ENCODE measurements at places on chromosomes 3 and 15. TPM values are rescaled to one million over a fixed set of nuclear protein-coding genes. Genes with fewer than 3 reads are reported as not detected.

DNA sequence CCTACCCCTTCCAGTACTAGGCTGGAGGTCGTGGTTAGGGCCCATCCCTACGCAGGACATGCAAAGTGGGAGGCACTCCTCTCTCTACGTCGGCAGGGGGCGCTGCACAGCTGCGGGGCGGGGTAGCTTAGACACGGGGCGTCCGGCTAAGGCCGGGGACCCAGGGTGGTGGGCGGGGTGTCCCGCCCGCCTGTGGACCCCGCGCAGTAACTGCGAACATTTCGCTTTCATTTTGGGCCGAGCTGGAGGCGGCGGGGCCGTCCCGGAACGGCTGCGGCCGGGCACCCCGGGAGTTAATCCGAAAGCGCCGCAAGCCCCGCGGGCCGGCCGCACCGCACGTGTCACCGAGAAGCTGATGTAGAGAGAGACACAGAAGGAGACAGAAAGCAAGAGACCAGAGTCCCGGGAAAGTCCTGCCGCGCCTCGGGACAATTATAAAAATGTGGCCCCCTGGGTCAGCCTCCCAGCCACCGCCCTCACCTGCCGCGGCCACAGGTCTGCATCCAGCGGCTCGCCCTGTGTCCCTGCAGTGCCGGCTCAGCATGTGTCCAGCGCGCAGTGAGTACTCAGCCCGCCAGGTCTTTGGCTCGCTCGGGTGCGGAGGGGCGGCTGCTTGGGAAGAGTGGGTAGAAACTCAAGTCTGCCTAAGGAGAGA lies at the start of gene IL12A:
TSS of gene IL12A (plus strand) at position 219 of the 655 bp plus-strand sequence.
- DNase-seq, result peak; percentile 80
- no peaks in the 10 kb centered on the region for H3K36me3 ChIP-seq
- H3K27ac ChIP-seq, result no peak within 1 kb of the TSS
- peaks cover 5% of the 10 kb centered on the region for H3K4me1 ChIP-seq

DNA sequence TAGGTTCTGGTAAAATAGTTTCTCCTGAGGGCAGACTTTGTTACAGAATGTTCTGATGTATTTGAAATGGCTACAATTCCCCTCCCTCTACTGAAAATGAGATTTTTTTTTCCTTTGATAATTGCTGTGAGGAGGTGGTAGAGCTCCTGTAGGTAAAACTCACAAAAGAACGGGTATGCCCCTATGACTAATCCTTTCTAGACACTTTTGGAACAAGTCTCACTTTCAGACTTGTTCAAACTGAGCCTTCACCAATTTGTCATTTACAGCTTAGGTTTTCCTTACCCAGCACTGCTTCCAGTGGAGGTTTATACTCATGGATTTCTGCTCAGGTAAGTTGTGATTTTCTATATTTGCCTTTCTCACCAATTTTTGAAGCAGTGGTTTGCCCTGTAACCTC lies 115.6 kb downstream of the NLGN1 start:
- no peaks in the 10 kb centered on the region for H3K4me1 ChIP-seq
- H3K4me3 ChIP-seq, result no peak overlapping the region
- no peaks in the 10 kb centered on the region for H3K36me3 ChIP-seq
- no peak overlapping the region for H3K27ac ChIP-seq
- no peaks in the 10 kb centered on the region for H3K27me3 ChIP-seq

RLBP1 gene
- total RNA-seq, result not detected

MAGI1 gene
- 4.5 TPM for total RNA-seq

GRCh38 chr3:190070622-190071347 lies 49.9 kb downstream of the P3H2 start:
- no peak for DNase-seq
- no peak overlapping the region for H3K4me3 ChIP-seq
- no peaks in the 10 kb centered on the region for H3K36me3 ChIP-seq
- no peaks in the 10 kb centered on the region for H3K4me1 ChIP-seq

- no peak overlapping the region for H3K27ac ChIP-seq
- no peaks in the 10 kb centered on the region for H3K27me3 ChIP-seq
- H3K36me3 ChIP-seq, result no peaks in the 10 kb centered on the region
- H3K4me3 ChIP-seq, result no peak overlapping the region
- H3K4me1 ChIP-seq, result peaks cover 18% of the 10 kb centered on the region
Measured at GRCh38 chr3:125602752-125603649, 7.7 kb upstream of the OSBPL11 start.

ITPKA gene
- total RNA-seq, result 0.23 TPM

- no peak for DNase-seq
- H3K36me3 ChIP-seq, result no peaks in the 10 kb centered on the region
- H3K4me3 ChIP-seq, result peak overlapping the region; percentile 83
- H3K27ac ChIP-seq, result peak overlapping the region; percentile 16
- peaks cover 22% of the 10 kb centered on the region for H3K27me3 ChIP-seq
Measured at GRCh38 chr15:32030795-32031194, 480 bp downstream of the CHRNA7 start.

- H3K4me3 ChIP-seq, result no peak overlapping the region
- no peak for DNase-seq
- no peaks in the 10 kb centered on the region for H3K36me3 ChIP-seq
- no peaks in the 10 kb centered on the region for H3K27me3 ChIP-seq
Measured at GRCh38 chr15:40516322-40516721, 45.5 kb downstream of the CHST14 start.

- no peak overlapping the region for H3K27ac ChIP-seq
- no peak overlapping the region for H3K4me3 ChIP-seq
- no peaks in the 10 kb centered on the region for H3K27me3 ChIP-seq
- H3K4me1 ChIP-seq, result no peaks in the 10 kb centered on the region
Measured at GRCh38 chr15:62823561-62823960, 219.0 kb upstream of the TPM1 start.
